ENCODE measurements at places on chromosomes 11 and 22.

DNA sequence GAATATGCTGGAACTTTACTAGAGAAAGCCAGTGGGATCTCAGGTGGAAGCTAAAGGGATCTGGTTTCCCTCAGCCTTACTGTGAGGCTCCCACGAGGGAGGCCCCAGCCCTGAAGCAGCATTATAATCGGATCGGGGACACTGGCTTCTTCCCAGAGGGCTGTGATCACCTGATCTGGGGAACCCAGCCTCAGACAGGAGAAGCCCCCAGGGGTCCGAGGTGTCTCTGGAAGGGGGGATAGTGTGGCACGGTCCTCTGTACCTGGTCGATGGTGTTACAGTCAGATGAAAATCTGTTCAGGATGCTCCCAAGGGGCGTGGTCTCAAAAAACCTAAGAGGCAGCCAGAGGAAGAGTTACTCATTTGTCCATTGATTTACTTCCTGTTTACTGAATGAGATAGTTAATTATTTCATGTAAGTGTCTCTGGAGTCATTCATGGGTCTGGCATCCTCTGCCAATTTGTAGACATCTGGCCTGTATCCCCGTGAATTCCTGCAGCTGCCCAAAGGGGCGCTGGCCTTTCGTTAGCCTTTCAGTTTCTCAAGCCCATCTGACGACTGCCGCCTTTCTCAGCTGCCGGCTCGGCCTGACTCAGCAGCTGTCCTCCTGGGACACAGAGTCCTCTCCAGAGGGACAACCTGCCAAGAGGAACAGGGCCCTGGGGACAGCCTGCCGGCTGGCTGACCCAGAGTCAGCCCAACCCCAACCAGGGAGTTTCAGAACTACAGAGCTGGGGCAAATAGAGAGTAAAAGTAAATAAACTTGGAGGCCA is 17.0 kb upstream of the KCNJ11 start:
- DNase-seq = no peak

- DNase-seq = no peak
Measured at GRCh38 chr11:10627291-10627690, 58.8 kb upstream of the LYVE1 start.

- DNase-seq = no peak
Measured at GRCh38 chr11:65066805-65067291, 8.5 kb upstream of the NAALADL1 start.

DNA sequence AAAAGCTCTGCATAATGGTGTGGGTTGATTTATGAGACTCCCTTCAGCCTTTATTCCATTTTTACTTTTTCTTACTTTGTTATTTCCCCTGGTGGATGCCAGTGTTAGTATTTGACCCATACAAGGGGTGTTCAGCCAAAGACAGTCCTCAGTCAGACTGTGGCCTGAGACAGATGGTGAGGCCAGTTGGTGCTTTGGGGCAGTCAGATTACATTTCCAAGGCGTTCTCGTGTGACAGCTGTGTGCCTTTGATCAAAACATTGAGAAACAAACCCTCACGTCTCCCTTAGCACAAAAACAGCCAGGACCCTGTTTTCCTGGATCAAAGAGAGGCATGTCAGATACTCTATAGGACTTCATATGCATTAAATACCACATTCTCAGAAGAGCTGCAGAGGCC is 31.3 kb upstream of the SLN start:
- DNase-seq = no peak

DNA sequence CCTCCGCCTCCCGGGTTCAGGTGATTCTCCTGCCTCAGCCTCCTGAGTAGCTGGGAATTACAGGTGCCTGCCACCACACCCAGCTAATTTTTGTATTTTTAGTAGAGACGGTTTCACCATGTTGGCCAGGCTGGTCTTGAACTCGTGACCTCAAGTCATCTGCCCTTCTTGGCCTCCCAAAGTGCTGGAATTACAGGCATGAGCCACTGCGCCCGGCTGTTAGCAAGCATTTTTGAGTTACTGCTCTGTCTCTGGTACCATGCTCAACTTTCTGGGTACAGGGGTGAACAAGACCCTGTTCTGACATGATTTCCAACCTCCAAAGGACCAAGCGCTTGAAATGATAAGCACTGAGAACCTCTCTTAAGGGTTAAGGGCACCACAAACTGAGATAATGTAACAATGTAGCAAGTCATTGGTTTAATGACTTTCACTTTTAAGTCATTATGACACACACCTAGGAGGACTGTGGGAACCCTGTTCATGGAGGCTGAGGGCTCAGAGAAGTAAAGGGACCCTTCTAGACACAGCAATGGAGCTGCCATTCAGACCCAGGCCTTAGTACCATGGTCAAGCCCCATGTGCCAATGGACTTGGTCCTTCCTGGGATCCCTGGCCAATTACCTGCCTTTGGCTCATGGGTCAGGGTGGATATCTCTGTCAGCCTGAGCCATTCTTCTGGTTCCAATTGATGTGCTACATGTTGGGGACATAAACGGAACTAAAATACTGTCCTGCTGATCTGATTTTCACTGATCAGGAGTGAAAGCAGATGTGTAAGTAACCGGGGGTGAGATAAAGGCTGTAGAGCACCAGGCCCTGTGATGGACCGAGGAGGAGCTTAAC is 11.6 kb downstream of the SLC3A2 start:
- DNase-seq = no peak

- DNase-seq = no peak
Measured at GRCh38 chr11:133692126-133692934, 153.0 kb downstream of the SPATA19 start.

Measured in CD4-positive, alpha-beta T cell treated with Interleukin-17A for 1 hour (primary cell).